ENCODE measurements at places on chromosomes 4 and X. TPM values are rescaled to one million over a fixed set of nuclear protein-coding genes. Genes with fewer than 3 reads are reported as not detected.

Gene TMPRSS11E
- 0.22 TPM for total RNA-seq

Gene GATB
- total RNA-seq: 13.5 TPM

Gene ENAM
- not detected for total RNA-seq

Gene BLTP1
- 58.5 TPM for total RNA-seq

DNA sequence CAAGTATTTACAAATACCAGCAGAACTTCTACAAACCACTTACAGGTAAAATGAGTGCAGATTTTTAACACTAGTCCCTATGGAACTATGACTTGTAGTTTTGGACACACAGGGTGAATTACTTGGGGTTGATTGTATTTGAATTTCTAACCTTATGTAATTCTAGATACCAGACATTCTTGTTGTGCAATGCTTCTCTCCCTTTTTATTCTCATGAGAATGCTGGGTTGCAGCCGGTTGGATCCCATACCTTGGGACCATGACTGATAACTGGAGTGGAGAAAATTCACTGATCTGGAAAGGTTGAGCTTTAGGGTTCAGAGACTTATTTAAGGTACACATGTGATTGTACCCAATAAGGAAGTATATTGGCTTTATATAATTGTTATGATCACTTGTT is 8.8 kb downstream of the TET2 start:
- H3K27ac ChIP-seq: no peak overlapping the region
- H3K4me1 ChIP-seq: peaks cover 19% of the 10 kb centered on the region
- H3K36me3 ChIP-seq: peaks cover 36% of the 10 kb centered on the region
- H3K27me3 ChIP-seq: no peaks in the 10 kb centered on the region

DNA sequence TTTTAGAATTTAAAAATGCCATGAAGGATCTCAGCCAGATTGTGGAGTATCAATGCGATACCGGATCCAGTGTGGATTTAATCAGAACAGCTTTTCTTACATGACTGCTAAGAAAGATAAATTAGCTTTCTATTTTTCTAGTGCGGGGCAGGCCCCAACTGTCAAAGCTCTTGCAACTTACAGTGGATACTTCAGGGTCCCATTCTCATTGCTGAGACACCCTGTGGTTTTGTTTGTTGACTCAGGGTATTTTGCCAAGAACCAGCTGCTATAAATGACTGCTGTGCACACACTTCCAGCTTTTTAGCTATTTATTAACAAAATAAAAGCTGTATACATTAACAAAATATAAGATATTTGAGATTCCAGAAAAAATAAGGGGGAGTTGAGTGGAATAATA is 166.4 kb downstream of the DCLK2 start:
- no peak overlapping the region for H3K27ac ChIP-seq
- H3K4me1 ChIP-seq: peaks cover 2% of the 10 kb centered on the region
- no peak overlapping the region for H3K4me3 ChIP-seq
